ENCODE measurements at places on chromosomes 11 and 22.

DNA sequence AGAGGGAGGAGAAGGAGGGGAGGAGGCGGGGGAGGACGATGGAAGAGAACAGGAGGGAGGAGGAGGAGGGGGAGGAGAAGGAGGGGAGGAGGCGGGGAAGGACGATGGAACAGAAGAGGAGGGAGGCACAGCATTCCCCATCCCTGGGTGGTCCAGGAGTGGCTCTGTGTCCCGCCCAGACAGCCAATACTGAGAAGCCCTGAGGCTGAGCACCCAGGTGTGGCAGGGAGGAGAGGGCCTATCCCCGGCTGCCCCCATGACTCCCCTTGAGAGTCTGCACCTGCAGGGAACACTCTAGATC, 717 bp downstream of the MRGPRE start:
- DNase-seq: no peak

GRCh38 chr11:126366064-126366822, 10.8 kb downstream of the ST3GAL4 start:
- DNase-seq: no peak

DNA sequence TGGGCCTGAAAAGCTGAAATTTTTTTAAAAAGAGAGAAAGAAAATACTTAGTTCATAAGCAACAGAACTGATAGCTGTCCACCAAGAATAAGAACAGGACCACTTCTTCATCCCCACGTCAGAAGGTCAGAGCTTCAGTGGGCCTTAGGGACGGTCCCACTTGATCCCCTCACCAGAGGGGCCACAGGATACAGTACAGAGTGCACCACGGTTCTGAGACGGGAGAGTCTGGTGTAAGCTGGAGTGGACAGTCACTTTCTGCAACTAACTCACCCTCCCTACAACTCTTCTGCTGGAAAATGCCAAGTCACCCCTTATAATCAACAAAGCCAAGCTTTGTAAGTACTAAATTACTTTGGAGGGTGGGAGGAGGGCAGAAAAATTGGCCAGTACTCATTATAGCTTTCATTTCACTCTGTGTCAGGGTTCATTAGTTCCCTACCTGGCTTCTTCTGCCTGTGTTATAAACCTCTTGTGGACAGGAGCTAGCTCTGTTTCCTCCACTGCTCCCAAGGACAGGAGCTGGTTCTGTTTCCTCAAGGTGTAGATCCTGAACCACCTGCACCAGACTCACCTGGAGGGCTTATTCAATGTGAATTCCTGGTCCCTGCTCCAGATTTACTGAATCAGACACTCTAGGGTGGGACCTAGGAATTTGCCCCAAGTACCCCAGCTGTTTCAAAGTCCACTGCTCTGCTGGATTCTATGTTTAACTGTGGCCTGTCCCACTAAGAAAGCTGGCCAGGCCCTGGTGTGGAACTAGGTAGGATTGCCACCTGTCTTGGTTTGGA, 39.6 kb downstream of the SCGB1A1 start:
- no peak for DNase-seq

DNA sequence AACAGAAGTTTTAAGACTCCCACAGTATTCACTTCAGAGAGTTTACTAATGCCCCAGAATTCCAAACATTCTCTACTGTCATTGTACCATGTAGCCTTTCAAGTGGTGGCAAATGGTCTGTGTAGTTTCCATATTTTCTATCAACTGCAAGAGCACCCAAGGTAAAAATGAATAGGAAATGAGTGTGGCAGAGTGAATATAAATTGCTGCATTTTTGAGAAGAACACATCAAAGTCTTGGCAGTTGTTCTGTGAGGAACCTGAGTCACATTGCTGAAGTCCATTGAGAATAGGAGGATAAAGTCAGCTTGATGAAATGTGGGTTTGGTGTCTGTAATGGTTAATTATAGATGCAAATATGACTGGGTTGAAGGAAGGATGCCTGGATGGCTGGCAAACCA, 193.6 kb downstream of the AASDHPPT start:
- no peak for DNase-seq

- DNase-seq: no peak
Observed at GRCh38 chr11:19929655-19930054, 217.0 kb downstream of the NAV2 start.

DNA sequence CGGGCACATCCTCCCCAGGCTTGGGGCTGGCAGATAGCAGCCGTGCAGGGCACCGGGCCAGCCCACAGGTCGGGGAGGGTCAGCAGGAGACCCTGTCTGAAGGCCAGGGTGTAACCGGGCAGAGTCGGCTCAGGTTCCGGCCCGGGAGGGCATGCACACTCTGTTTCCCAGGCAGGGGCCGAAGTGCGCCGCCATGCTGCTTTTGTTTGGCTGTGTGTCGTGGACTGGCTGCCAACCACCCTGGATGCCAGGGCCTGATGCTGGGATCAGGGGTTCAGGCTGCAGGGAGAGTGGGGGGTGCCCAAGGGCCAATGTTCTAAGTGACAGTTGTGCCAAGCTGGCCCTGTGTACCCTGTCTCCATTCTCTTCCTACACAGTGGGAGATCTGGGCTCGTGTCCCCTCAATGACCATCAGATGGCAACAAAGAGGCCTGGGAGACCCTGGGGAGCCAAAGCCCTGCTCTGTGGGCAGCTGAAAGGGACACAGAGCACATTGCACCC, 120.9 kb upstream of the B3GAT1 start:
- DNase-seq: no peak

DNA sequence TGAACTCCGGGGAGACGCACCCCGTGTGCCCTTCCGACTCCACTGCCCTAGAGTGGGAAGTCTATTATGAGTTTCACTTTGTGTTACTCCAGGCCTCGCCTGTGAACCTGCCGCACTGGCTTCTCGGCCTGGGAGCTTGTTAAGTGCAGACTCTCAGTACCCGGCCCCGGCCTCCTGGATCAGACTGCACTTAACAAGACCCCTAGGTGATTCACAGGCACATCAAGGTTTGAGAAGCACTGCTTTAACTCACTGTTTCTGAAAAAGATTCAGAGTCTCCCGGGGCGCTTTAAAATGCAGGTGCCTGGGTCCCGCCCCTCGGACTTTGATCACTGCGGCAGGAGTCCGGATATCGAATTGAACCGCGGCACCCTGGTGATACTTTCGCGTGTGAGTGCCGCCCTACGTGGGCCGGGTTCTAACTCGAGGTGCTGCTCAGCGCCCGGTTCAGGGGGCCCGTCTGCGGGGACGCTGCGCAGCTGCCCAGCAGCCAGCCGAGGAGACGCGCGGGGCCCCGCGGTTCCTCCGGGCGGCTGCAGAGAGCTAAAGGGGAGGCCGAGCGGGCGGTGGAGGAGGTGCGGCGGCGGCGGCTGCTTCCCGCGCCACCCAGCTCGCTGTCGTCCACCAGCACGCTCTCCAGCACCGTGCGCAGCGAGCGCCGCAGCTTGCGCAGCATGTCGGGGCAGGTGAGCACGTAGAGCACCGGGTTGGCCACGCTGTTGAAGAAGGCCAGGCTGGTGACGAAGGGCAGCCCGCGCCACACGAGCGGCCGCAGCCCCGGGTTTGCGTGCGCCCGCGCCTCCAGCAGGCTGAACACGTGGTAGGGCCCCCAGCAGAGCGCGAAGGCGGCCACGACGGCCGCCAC, 3.4 kb downstream of the PTGDR2 start:
- DNase-seq: no peak

GRCh38 chr22:31812977-31813605, 59.3 kb downstream of the DEPDC5 start:
- DNase-seq: no peak

DNA sequence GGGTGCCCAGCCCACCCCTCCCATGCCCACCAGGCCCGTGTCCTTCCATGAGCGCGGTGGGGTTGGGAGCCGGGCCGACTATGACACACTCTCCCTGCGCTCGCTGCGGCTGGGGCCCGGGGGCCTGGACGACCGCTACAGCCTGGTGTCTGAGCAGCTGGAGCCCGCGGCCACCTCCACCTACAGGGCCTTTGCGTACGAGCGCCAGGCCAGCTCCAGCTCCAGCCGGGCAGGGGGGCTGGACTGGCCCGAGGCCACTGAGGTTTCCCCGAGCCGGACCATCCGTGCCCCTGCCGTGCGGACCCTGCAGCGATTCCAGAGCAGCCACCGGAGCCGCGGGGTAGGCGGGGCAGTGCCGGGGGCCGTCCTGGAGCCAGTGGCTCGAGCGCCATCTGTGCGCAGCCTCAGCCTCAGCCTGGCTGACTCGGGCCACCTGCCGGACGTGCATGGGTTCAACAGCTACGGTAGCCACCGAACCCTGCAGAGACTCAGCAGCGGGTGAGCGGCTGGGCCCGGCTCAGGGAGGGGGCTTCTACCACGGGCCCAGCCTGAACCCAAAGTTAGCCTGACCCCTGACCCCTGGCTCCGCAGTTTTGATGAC, 3.0 kb downstream of the PKP3 start:
- no peak for DNase-seq

DNA sequence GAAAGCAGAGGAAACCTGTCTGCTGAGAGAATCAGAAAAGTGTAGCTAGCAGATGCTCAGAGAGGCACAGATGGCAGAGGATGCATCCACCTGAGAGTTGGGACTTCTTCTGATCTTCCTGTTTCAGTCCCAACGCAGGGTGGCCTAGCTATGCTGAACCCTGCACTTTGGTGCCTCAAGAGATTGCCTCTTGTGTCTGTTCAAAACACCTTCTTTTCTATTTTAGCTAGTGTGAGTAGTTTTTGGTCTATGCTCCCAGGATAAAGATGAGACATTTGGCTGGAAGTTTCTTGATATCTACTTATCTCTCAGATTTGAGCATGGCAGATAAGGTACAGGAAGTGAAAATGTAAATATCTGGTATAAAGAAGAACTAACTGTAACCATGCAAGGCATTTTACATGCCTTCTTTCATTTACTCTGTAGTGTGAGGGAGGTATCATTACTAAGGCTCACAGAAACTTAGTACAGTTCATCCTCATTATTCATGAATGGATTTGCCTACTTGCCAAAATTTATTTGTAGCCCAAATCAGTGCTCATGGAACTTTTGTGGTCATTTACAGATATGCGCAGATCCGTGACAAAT, 47.0 kb upstream of the PSMA1 start:
- DNase-seq: no peak

- no peak for DNase-seq
Observed at GRCh38 chr11:15622231-15622890, 507.6 kb downstream of the INSC start.

- DNase-seq: no peak
Observed at GRCh38 chr11:111792955-111793500, 26.8 kb upstream of the PPP2R1B start.

GRCh38 chr11:57901756-57902155, 121.9 kb upstream of the OR9Q1 start:
- DNase-seq: no peak
